ENCODE measurements at places on chromosomes 16 and 17.

- H3K27me3 ChIP-seq: no peaks in the 10 kb centered on the region
- H3K36me3 ChIP-seq: peaks cover 16% of the 10 kb centered on the region
- H3K4me1 ChIP-seq: no peaks in the 10 kb centered on the region
- no peak overlapping the region for H3K4me3 ChIP-seq
These were observed 131.0 kb downstream of the AATF start for GRCh38 chr17:37079735-37080134.

DNA sequence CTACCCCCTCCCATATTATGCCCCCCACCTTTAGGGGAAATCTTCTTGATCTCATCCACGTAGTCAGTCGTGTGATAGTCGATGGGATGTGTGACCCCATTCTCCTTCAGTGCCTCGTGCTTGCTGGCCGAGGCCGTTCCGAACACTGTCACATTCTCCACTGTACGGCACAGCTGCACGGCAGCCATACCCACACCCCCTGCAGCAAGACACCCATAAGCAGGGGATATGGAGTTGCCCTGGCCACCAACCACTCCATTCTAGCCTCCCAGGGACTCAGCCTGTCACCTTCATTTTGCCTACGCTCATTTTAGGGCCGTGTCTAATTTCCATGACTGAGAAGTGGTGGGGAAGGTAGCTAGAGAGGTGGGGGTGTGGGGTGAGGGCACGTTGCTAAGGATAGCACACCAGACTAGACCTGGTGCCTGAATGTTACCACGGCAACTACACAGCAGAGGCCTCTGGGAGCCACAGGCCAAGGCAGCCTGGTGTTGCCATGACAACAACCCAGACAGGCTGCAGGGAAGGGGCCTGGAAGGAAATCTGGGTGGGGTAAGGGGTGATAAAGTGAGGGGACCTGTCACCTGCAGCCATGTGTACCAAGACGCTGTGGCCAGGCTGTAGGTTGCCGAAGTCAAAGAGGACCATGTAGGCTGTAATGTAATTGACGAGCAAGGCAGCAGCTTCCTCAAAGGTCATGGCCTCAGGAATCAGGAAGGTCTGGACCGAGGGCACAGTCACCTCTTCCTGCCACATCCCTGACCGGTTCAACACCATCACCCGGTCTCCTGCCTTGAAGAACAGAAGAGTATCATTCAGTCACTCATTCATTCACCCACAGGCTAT, 4.0 kb downstream of the VAT1 start:
- H3K4me3 ChIP-seq: no peak overlapping the region
- DNase-seq: no peak
- peaks cover 85% of the 10 kb centered on the region for H3K36me3 ChIP-seq
- H3K4me1 ChIP-seq: peaks cover 23% of the 10 kb centered on the region
- no peaks in the 10 kb centered on the region for H3K27me3 ChIP-seq

DNA sequence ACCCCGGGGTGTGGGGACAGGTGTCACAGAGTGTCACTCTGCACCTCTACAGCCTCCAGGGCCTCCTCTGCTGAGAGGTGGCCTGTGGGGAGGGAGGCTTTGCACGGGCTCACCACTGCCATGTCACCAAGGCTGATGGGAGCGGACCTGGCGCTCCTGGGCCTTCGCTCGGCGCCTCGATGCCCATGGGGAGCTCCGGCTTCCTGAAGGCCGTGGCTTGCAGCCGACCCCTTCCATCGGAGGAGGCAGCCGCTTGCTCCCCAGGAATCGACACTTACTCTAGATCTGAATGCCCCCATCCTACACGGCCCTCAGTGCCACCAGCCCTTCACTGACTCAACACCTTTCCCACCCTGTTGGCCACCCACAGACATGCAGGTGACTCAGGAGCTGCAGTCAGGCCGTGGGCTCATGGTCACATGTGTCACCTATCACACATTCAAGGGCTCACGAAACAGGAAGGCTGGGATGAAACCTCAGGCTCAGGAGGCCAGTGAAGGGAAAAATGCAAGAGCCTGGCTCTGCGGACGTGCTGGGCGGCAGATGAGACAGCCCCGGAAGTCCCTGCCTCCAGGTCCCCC, 11.9 kb downstream of the LGALS3BP start:
- no peak overlapping the region for H3K27ac ChIP-seq
- peaks cover 85% of the 10 kb centered on the region for H3K36me3 ChIP-seq
- H3K27me3 ChIP-seq: no peaks in the 10 kb centered on the region
- H3K4me3 ChIP-seq: no peak overlapping the region

DNA sequence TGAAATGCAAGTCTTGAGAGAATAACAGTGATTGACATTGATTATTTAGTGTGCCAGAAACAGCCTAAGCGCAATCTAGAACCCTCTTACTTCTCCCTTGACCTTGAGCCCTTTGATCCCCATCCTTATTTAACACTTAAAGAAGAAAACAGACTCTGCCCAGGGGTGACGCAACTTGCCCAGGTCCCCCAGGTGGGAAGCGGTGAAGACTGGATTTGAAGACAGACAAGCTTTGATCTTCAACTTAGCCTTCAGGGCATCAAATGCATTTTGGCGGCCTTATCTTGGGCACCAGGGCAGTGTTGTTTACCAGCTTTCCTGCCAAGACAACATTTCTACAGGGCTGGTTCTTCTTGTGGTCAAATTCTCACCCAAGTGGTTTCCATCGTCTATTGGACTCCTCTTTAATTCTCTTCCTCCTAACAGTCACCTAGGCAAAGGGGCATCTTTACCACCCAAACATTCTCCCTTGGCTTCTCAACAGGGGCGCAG, 8.9 kb upstream of the CIITA start:
- peaks cover 15% of the 10 kb centered on the region for H3K36me3 ChIP-seq
- H3K4me1 ChIP-seq: peaks cover 54% of the 10 kb centered on the region
- no peak overlapping the region for H3K27ac ChIP-seq
- H3K4me3 ChIP-seq: no peak overlapping the region
- no peaks in the 10 kb centered on the region for H3K27me3 ChIP-seq
- DNase-seq: no peak

DNA sequence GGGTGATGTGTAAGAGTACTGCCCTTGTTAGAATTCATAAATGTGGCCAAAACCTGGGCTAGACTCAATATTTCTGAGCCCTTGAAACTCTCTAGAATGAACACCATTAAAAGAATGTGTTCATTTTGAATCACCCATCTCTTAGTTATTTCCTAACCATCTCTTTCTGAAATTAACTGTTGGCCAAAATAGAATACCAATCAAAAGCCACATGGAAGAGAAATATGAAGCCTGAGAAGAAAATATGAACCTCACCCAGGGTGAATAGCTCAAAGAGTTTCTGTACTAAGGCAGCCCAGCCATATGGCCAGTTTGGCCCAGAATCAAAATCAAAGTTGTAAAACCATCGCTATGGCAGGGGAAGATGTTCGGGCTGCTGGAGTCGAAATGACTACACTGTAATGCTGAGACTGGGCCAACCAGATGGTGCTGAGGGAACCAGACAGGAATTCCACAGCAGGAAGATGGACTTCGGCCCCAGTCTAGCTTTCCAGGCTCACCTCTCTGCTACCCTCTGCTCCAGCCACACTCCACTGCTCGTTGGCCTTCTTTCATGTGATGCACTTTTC, 154.3 kb upstream of the ZFHX3 start:
- no peaks in the 10 kb centered on the region for H3K27me3 ChIP-seq
- DNase-seq: no peak
- H3K4me1 ChIP-seq: peaks cover 31% of the 10 kb centered on the region
- no peak overlapping the region for H3K4me3 ChIP-seq
- no peaks in the 10 kb centered on the region for H3K36me3 ChIP-seq
- no peak overlapping the region for H3K27ac ChIP-seq

- no peaks in the 10 kb centered on the region for H3K4me1 ChIP-seq
- no peak for DNase-seq
- H3K27ac ChIP-seq: no peak overlapping the region
- peaks cover 47% of the 10 kb centered on the region for H3K27me3 ChIP-seq
These were observed 309.4 kb upstream of the CDH5 start for GRCh38 chr16:66057057-66057456.

DNA sequence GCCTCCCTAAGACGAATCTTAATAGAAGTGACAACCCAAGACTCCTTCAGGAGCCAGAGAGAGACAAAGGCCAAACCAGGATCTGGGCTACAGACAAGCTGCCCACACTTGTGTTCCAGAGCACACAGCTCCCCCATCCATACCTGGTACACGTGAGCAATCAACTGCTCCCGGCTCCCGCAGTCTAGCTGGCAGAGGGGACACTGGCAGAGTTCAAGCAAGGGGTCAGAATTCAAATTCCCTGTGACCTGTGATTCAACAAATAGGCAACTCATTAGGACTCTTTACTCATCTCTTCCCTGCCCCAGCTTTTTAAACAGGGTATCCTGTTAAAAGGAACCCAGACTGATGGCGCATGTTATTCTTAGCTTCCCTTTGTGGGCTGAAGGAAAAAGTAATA, 18.2 kb downstream of the ATXN1L start:
- no peak overlapping the region for H3K27ac ChIP-seq
- no peak for DNase-seq
- H3K4me3 ChIP-seq: no peak overlapping the region
- H3K36me3 ChIP-seq: peaks cover 15% of the 10 kb centered on the region
- H3K4me1 ChIP-seq: peaks cover 12% of the 10 kb centered on the region

- H3K36me3 ChIP-seq: peaks cover 11% of the 10 kb centered on the region
- peak overlapping the region; percentile 67 for H3K4me3 ChIP-seq
- no peak overlapping the region for H3K27ac ChIP-seq
- peak; percentile 95 for DNase-seq
These were observed 1.4 kb upstream of the SLC22A31 start for GRCh38 chr16:89201439-89202377.

DNA sequence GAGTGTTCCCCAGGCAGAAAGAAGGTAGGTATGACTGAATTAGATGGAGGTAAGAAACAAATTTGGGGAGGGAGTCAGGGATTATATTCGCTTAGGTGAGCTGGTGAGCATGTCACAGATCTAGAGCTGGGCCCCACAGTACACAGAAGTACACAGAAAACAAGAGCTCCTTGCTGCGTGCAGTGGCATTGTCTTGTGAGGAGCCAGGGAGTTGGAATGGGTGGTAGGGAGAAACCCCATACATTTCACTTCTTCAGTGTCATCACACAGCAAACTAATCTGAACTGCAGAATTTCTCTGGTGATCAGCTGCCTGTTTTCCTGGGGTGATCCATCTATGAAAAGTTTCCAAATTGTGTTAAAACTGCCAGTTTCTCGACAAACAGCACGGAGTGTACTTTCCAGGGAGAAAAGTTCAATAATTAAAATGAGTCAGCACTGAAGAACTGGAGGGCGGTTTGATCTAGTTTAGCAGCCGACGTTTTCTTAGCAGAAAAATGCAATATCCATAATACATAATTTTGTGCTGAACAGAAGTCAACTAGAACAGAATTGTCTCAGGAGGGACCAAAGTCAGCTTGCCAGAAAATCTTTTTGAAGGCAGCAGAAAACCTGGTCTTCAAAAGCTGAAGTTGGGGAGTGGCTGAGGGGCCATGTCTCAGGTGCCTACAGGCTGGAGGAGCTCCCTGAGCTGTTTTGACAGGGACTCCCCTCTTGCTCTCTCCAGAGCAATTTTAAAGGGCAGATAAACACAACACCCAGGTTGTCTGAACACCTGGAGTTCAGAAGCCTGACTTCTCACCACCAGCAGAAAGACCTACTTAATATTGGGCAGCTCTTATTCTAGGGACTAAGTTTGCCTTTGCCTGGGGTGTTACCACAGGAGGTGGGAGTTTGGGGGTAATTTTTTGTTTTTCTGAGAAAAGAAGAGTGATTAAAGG, 448.6 kb downstream of the CA10 start:
- H3K4me3 ChIP-seq: no peak overlapping the region
- H3K36me3 ChIP-seq: no peaks in the 10 kb centered on the region

DNA sequence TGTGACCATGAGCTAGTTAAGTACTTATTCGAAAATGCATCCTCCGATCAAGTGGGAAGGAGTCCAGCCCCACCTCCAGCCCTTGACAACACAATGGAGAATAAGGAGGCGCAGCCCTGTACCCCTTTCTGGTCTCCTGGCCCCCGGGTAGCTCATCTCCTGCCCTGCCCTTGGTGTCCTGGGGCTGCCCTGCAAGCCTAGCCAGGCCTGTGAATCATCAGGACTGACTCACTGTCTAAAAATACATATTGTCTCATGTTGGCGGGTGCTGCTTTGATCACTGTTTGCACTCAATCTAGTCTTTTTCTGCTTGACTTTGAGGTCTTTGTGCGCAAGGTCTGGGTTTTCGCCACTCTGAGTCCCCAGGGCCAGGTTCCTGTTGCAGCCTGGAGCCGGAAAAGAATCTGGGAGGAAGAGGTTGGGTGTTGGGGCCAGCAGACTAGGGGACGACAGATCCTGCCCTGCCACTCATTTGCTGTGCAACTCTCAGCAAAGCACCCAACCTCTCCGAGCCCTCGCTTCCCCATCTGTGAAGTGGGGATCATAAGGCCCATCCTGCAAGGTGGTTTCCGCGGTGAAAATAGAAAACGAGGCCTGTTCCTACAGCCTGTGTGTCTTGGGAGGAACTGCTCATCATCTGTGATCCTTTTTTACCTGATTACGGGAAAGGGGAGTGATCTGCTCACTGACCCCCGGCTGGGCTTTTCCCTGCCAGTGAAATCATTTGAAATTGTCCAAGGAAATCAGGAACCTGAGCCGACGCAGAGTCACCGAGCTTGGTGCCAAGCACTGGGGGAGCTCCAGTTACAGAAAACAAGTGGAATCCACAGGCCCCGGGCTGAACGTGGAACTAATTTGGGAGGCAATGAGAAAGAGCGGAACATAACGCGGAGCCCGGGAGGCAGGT, 230.4 kb downstream of the PARN start:
- H3K4me1 ChIP-seq: peaks cover 30% of the 10 kb centered on the region
- H3K27ac ChIP-seq: peak overlapping the region; percentile 87
- H3K27me3 ChIP-seq: no peaks in the 10 kb centered on the region
- H3K4me3 ChIP-seq: peak overlapping the region; percentile 31
- DNase-seq: peak; percentile 73

DNA sequence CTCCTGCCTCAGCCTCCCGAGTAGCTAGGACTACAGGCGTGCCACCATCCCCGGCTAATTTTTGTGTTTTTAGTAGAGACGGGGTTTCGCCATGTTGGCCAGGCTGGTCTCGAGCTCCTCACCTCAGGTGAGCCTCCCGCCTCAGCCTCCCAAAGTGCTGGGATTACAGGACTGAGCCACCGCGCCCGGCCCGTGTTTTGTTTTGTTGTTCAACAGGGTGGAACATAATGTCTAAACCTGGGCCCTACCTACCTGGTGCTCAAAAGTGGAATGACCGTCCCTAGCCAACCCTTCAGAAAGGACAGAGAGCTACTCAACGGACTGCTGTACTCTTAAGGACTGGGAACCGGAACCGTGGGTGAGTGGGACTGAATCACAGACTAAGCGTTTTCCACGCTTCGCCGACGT, 772 bp upstream of the KIF22 start:
- peak overlapping the region; percentile 80 for H3K27ac ChIP-seq
- peaks cover 25% of the 10 kb centered on the region for H3K4me1 ChIP-seq
- no peak for DNase-seq
- peaks cover 31% of the 10 kb centered on the region for H3K36me3 ChIP-seq
- H3K4me3 ChIP-seq: peak overlapping the region; percentile 87
- H3K27me3 ChIP-seq: no peaks in the 10 kb centered on the region

- H3K4me1 ChIP-seq: no peaks in the 10 kb centered on the region
- peaks cover 80% of the 10 kb centered on the region for H3K27me3 ChIP-seq
- H3K4me3 ChIP-seq: no peak overlapping the region
- DNase-seq: no peak
These were observed 496.2 kb upstream of the ZFHX3 start for GRCh38 chr16:73543970-73544599.
